ENCODE measurements at places on chromosomes 5 and 9. TPM values are rescaled to one million over a fixed set of nuclear protein-coding genes. Genes with fewer than 3 reads are reported as not detected.

The TNPO1 gene
- total RNA-seq: 128 TPM

GRCh38 chr5:178193251-178193809 is 6.2 kb upstream of the GMCL2 start:
- H3K27ac ChIP-seq: no peak overlapping the region
- no peaks in the 10 kb centered on the region for H3K4me1 ChIP-seq
- no peaks in the 10 kb centered on the region for H3K27me3 ChIP-seq
- DNase-seq: no peak

GRCh38 chr5:30650311-30650710 is 543.2 kb upstream of the CDH6 start:
- no peak overlapping the region for H3K27ac ChIP-seq
- DNase-seq: no peak
- H3K27me3 ChIP-seq: no peaks in the 10 kb centered on the region
- H3K36me3 ChIP-seq: no peaks in the 10 kb centered on the region
- no peaks in the 10 kb centered on the region for H3K4me1 ChIP-seq

DNA sequence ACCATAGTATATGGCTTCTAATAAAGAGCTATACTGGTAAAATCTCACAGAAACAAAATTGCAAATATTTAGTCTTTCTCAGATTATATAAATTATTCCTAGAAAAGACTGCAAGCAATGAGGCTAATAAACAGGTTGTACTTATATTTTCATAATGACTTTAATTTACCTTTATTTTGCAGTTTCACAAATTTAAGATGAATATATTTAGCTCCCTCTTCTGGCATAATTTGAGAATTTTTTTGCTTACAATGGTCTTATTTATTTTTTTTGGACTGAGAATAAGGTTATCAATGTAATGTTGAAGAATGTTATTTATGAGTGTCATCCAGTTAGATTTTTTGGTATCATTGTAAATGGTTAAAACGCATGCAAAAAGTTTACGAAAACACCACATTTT is 56.7 kb downstream of the PIK3R1 start:
- no peak overlapping the region for H3K27ac ChIP-seq
- H3K27me3 ChIP-seq: no peaks in the 10 kb centered on the region
- DNase-seq: no peak
- peaks cover 24% of the 10 kb centered on the region for H3K4me1 ChIP-seq

- no peaks in the 10 kb centered on the region for H3K36me3 ChIP-seq
- no peak overlapping the region for H3K4me3 ChIP-seq
- no peak overlapping the region for H3K27ac ChIP-seq
These were observed 25.3 kb upstream of the SLC1A1 start for GRCh38 chr9:4464911-4465513.

The TBC1D2 gene
- 26.7 TPM for total RNA-seq

- no peaks in the 10 kb centered on the region for H3K4me1 ChIP-seq
- H3K36me3 ChIP-seq: peaks cover 44% of the 10 kb centered on the region
- H3K4me3 ChIP-seq: no peak overlapping the region
- no peaks in the 10 kb centered on the region for H3K27me3 ChIP-seq
These were observed 5.0 kb downstream of the ZNF189 start for GRCh38 chr9:101403516-101404285.

DNA sequence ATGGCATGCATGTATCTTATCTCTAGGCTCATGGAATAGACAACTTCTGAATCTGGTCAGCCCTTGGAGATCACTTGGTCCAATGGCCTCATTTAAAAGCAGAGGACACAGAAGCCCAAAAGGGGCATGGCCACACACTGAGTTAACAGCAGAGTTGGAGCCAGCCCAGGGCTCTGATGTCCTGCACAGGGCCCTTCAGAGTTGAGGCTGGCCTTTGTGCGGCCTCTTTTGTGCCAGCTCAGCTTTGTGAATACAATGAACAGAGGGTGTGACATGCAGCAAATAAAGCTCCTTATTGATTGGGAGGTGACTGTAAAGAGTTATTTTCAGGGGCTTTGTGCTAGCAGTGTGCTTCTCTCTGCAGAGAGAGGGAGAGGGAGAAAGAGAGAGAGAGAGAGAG is 150.1 kb upstream of the STK32A start:
- H3K27ac ChIP-seq: no peak overlapping the region
- no peak for DNase-seq
- H3K4me3 ChIP-seq: no peak overlapping the region
- H3K36me3 ChIP-seq: no peaks in the 10 kb centered on the region
- no peaks in the 10 kb centered on the region for H3K27me3 ChIP-seq
- H3K4me1 ChIP-seq: no peaks in the 10 kb centered on the region

DNA sequence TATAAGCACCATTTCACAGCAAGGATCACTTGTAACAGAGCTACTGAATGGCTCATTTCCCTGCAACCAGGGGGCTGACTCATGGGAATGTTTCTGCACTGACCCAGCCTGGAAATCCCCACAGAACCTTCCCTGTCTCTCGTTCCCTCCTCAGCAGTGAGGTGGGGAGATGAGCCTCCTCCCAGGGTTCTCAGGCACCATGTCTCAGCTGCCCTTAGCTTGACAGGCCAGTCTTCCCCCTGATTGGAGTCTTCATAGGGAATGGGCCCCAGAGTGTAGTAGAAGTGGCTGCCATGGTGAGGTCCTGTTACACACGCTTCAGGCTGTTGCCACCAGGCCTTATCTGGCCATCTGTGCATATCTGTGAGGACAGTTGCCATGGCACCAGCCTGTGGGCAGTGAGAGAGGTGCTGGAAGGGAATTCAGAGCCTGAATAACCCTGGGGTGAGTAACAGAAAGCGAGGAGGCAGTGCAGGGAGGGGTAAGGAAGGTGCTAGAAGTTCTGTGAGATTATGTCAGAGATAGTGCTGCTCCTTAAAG is 324.4 kb downstream of the ENC1 start:
- peak; percentile 73 for DNase-seq
- H3K27ac ChIP-seq: peak overlapping the region; percentile 73
- no peaks in the 10 kb centered on the region for H3K36me3 ChIP-seq
- no peak overlapping the region for H3K4me3 ChIP-seq
- no peaks in the 10 kb centered on the region for H3K27me3 ChIP-seq

DNA sequence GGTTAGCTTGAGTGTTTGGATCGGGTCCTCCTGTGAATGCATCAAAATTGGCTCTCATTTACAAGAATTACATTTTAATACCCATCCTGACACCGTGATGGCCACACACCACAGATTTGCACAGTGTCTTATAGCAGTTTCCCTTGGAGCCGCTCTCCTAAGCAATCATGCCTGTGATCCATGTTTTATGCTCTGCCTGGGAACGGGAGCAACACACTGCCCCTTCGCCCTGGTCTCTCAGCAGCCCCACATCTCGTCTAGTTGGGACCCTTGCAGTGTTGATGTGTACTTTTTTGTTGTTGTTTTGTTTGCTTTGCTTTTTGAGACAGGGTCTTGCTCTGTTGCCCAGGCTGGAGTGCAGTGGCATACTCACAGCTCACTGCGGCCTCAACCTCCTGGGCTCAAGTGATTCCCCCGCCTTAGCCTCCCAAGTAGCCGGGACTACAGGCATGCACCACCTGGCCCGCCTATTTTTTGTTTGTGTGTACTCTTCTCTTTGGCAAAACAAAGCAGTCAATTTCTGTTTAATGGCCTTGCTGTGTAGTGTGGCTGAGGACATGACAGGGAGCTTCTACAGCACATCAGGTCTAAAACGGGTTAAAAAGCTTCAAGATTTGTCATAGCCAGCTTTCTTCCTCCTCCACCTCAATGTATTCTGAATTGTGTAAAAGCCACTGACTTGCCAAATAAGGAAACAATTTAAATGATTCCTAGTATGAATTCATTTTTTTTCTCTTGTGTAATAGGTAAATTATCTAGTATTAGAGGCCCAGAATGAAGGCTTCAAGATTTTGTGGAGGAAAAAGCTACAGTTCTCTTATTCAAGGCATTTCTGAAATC is 101.6 kb upstream of the TBCA start:
- DNase-seq: no peak
- H3K27ac ChIP-seq: no peak overlapping the region
- no peaks in the 10 kb centered on the region for H3K27me3 ChIP-seq
- H3K4me1 ChIP-seq: no peaks in the 10 kb centered on the region

Data from hepatocyte (in vitro differentiated cells).